ENCODE measurements at places on chromosomes 2 and 18.

DNA sequence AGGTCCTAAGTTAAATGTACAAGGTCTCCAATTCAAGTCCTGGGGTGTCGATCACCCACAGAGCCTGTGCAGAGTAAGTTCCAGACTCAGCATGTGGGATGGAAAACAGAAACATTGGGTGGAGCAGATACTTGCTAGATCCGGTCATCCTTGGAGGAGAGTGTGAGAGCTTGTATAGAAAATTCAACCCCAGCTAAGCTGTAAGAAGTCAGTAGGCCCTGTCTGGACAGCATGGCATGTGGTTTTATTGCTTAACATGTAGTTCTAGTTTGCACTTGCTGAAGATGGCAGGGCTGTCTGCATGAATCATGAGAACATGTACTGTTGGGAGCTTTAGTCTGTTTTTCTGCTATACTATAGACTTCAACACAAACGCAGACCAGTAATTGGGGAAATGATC lies 189.6 kb upstream of the RMP24 start:
- no peak for DNase-seq

DNA sequence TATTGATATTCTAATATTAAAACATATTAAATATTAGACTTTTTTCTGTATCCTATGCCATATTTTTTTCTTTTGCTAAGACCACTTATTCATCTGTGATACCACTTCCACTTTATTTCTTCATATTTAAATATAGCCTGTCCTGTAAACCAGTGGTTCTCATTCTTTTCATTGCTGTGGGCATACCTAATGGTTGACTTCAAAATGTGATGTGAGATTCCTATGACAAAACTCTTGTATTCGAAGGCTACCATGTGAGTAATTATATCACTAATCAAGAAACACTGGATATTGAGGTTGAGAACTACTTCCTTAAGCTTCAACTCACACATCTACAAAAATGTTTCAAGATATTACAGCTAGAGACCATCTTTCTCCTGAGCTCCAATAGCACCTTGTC lies 3.6 kb downstream of the SCRN3 start:
- no peak for DNase-seq

DNA sequence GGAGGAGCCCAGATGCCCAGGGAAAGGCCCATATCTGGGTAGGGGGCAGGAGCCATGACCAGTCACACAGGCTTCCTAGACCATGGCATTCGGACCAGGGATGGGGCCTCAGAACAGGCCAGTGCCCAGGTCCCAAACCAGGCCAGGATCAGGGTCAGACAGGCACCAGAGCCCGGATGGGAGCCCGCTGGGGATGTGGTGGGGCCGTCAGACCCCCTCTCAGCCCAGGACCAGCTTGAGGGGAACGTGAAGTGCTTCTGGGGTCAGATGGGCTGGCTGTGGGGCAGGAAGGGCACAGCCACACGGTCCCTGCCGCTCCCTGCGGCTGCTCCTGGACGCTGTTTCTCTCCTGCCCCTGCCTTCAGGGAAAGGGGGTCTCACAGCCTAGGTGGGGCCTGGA lies 39.1 kb downstream of the SNED1 start:
- no peak for DNase-seq

GRCh38 chr2:15177103-15177502 lies 384.0 kb downstream of the NBAS start:
- no peak for DNase-seq

GRCh38 chr2:220455351-220455990 lies 828.0 kb downstream of the SLC4A3 start:
- no peak for DNase-seq

GRCh38 chr18:47118981-47119380 lies 31.3 kb downstream of the HDHD2 start:
- DNase-seq, result no peak

- DNase-seq, result no peak
Observed at GRCh38 chr2:33484042-33484621, 7.7 kb downstream of the RASGRP3 start.

DNA sequence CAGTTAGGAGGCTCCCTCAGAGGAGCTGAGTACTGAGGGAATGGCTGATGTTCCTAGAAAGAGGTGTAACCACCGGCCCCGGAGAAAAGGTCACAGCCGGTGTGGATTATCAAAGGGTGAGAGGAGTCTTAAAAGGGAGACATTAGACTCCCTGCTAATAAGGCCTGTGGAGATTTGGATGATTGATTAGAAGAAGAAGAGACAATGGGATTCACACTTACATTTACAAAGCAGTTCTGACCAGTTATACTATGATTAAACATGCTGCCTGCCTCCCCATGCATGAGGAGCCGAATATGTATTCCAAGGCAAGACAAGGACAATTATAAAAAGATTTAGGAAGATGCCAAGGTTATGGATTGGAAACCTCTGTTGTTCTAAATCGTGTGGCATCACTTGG lies 302.4 kb downstream of the SLC4A3 start:
- DNase-seq, result no peak

DNA sequence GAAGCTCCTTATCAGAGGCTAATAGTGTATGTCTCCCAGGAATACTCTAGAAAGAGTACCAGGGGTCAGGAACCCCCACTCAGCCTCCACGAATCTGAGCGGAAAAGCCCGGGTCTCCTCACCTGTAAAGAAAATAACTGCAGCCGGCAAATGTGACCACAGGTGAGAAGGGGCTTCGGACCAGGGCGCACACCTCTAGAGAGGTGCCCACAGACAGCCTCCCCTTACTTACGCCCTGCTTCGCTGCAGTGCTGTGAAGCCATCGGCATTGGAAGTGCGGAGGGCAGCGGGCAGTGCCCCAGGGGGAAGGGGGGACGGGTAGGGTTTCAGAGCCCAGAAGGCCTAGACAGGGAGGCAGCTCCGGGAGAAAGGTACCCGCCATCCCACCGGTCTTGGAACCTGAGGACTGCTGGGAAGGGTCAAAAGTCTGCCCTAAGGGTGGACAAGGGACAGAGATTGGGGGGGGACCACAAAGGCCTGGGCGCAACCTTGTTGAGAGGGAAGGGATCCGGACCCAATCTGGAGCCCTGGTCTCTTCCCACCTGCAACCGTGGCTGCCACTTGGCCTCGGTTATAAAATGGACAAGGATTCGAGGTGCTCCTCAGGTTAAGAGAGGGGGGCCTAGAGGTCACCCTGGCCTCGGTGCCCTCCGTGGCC lies 642 bp upstream of the STEAP3 start:
- no peak for DNase-seq

- DNase-seq, result no peak
Observed at GRCh38 chr2:21070341-21071257, 26.7 kb upstream of the APOB start.

GRCh38 chr2:233477548-233478433 lies 88.8 kb downstream of the USP40 start:
- no peak for DNase-seq

- peak; percentile 28 for DNase-seq
Observed at GRCh38 chr2:105287692-105288091, 41.8 kb downstream of the TGFBRAP1 start.

GRCh38 chr2:132733094-132733493 lies 63.1 kb upstream of the LYPD1 start:
- DNase-seq, result no peak

DNA sequence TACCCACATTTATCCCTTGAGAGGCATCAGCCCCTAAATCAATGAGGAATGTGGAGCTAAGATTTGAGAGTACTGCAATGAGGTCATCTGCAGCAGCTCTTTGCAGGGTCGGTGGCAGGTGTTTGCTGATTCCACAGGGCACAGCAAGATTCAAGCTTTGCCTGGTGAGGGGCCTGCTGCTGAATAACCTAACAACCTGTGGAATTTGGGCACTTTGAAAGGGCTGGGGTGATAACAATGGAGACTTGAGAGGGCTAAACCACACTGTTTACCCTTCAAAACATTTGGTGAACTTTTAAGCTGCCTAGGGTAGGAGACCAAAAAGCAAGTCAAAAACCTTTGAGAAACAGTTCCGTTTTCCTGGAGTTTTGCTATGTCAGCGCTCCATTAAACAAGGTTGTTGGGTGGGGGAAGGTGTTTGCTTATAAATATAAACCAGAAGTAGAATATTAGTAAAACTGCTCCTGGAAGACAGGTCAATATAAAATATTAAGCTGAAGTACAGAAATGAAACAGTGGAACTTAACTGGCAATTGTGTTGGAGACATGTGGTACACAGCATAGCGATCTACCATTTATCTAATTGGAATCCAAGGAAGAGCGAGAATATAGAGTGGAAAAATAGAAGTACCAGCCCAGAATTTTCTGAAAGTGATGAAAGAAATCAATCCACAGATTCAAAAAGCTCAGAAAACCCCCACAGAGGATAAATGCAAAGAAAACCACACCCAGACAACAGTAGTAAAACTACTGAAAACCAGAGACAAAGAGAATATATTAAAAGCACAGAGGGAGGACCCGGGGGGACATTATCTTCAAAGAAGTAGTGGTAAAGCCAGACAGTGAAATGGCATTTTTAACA lies 15.7 kb downstream of the COPS8 start:
- DNase-seq, result no peak

GRCh38 chr2:71787108-71787415 lies 333.7 kb downstream of the DYSF start:
- no peak for DNase-seq

GRCh38 chr2:17470855-17471641 lies 47.2 kb downstream of the RAD51AP2 start:
- DNase-seq, result peak; percentile 60

DNA sequence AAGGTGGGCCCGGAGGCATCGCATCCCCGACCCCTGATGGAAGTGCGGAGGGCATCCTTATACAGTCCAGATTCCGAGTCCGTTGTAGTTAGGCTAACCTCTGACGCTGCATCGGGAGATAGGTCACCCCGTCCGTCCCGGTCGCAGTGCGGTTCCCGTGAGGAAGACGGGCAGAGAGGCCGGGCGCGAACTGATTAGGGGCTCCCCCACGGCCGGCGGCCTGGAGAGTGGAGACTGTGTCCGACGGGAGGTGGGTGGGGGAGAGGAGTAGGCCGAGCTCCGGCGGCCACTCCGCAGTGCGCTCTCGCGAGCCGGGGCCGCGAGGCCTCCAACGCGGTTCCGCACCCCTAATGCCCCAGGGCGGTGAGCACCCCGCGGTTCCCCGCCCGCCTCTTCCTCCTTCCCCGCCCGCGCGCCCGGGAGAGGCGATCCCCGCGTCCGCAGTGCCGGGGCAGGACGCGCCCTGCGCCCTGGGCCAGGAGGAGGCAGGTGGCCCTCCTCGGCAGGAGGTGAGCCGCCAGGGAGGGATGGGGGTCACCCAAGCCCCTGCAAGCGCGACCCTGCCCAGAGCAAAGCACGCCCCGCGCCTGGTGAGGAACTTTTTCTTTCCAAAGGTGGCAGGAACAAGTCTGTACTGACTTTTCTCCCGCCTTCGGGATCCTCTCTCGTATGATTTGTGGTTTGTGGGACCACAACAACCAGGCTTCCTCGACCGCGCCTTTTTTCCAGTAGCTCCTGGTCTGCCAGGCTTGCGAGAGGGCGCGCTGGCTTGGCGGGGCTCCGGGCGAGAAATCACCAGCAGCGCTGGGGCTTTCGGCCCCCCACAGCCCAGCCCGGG lies 1.4 kb upstream of the SP5 start:
- no peak for DNase-seq

- no peak for DNase-seq
Observed at GRCh38 chr2:232521959-232522622, 1.9 kb downstream of the PRSS56 start.

GRCh38 chr18:76823587-76824011 lies 1.2 kb downstream of the ZNF236 start:
- no peak for DNase-seq

DNA sequence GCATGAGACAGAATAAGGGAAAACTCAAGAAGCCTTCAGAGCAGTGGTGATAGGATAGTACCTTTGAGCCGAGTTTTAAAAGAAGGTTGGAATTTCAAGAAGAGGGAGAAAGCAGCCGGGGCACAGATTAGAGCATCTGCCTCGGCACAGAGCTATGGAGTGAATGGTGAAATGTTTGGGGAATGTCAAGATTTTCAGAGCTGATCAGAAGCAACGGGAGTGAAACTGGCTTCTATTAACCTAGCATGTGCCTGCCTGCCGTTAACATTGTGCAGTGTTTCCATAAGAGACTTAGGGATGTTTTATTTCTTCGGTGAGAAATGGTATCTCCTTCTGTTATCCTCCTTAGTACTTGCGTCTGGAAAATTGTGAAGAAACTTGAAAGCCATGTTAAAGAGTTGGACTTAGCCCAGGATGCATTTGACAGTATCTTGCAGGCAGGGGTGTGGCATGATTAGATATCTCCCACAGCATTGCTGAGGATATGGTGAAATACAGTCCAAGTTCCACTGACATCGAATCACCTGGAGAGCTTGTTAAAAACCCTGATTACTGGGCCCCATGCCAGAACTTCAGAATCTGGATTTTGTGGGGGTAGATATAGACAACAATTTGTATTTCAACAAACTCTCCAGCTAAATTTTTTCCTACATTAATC lies 96.8 kb upstream of the PPP1CB start:
- DNase-seq, result no peak

DNA sequence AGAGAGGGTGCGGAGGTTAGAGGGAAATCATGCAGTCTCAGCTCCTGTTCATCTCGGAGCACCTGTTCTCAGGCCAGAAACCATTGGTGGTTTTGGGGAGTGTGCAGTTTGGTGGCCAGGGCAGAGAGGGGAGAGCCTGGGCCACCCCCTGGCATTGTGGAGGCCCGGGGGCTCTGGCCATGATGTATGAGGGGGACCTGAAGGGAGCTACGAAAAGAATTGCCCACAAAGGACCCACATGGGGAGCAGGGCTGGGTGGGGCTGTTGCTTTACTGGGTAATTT lies 87.7 kb downstream of the DGKD start:
- DNase-seq, result no peak

DNA sequence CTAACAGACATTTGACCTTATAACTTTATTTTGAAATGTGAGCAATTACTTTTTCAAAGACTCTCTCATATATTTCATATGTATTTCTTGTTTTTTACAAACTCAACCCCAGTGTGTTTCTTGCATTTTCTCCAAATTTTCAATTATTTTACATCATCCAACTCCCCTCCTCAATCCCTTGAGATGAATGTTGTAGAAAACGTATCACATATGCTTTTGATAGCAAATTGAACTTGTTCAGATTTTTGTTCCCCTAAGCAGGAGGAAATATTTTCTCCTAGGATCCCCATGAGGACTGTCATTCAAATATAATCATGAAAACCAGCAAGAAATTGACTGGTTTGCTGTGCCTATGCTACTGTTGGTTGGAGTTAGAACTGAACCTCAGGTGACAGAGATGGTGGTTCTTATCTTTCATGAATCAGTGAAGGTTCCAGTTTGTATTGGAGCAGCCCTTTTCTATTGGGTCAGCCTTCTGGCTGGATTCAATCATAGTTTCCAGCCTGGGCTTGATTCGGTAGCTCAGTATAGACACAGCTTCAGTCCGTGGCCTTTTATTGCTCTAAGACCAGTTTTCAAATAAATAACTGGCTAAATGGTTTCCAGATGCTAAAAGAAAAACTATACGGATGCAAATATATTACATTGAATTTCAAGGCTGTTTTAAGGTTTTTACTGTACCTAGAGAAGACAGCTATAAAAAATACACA lies 591.0 kb downstream of the EPHA4 start:
- no peak for DNase-seq
